A172 (cell line): ENCODE measurements at places on chromosomes 7 and 10. TPM values are rescaled to one million over a fixed set of nuclear protein-coding genes. Genes with fewer than 3 reads are reported as not detected.

DNA sequence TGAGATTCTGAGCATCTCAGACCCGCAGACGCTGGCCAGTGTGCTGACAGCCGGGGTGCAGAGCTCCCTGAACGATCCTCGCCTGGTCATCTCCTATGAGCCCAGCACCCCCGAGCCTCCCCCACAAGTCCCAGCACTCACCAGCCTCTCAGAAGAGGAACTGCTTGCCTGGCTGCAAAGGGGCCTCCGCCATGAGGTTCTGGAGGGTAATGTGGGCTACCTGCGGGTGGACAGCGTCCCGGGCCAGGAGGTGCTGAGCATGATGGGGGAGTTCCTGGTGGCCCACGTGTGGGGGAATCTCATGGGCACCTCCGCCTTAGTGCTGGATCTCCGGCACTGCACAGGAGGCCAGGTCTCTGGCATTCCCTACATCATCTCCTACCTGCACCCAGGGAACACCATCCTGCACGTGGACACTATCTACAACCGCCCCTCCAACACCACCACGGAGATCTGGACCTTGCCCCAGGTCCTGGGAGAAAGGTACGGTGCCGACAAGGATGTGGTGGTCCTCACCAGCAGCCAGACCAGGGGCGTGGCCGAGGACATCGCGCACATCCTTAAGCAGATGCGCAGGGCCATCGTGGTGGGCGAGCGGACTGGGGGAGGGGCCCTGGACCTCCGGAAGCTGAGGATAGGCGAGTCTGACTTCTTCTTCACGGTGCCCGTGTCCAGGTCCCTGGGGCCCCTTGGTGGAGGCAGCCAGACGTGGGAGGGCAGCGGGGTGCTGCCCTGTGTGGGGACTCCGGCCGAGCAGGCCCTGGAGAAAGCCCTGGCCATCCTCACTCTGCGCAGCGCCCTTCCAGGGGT, 703 bp downstream of the RBP3 start:
- DNase-seq, result no peak

DNA sequence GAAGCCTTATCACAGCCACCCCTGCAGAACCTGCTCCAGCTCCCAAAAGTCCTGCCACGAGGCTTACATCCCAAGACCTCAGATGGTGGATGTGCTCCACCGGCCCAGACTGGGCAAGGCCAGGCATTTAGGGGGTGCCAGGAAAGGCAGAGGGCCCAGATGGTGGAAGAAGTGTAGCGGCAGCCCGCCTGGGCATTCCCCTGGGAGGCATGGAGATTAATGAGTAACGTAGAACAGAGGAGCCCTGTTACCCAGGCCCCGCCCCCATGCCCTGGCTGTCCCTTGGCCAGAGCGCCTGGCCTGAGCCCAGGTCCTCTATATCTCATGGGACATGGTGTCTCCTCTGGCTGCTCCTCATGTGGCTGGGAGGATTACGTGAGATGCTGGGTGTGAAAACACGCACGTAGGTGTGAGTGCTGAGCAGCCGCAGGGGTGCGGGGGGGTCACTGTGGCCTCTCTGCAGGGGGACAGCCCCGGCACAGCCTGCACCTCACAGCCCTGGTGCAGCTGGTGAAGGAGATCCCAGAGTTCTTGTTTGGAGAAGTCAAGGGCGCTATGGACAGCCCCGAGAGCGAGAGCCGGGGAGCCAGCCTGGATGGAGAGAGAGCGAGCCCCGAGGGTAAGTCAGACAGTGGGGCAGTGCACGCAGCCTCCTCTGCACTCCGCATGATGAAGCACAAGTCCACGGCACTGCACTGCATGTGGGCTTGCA, 52.9 kb downstream of the ZNF467 start:
- no peak for DNase-seq

DNA sequence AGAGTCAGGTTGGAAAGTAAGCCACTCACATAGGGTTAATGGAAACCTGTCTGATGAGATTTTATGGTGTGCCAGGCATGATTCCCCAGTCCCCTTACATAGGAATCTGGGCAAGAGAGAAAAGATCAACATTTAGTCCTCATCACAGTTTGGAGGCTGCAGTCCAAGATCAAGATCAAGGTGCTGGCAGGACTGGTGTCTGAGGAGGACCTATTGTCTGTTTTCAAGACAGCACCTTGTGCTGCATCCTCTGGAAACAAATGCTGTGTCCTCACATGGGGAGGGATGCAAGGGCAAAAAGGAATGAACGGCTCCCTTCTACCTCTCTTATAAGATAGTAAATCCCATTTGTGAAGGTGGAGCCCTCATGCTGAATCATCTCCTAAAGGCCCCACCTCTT, 244.8 kb upstream of the GALNT17 start:
- DNase-seq, result no peak

DNA sequence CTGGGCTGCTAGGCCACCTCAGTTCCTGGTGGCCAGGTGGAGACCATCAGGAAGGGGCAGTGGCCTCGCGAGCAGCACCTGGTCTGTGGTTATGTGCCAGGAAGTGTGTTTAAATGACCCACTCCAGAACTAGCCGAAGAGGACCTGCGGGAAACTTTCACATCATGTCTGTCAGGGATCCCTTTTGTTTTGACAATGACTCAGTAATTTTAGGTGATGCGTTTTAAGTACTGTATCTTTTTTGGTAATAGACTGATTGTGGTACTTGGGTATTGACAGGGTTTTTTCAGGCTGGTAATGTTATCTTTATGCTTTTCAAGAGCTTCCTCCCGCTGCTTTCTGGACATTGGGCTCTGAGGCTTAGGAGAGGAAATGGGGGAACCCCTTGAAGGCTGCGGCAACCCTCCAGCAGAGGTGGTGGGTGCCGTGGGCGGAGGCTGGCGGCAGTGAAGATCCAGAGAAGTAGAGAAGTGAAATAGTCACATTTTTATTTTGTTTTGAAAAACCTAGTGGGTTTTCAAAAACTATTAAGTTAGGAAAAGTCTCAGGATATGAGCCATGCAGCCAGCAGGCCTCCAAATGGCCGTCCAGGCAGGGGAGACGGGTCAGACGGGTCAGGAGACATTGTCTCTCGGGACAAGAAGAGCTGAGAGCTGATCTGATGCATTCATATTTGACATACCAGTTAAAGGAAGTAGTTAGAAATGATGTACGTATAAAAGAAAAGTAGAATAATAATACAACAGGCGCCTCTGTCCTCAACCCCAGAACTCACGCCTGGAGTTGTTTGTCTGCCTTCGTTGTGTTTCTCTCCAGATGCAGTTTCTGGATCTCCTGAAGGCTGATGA, 27.7 kb downstream of the PPP2R2D start:
- peak; percentile 6 for DNase-seq

GRCh38 chr7:100753750-100754149, 20.4 kb downstream of the ZAN start:
- DNase-seq, result no peak

GRCh38 chr7:53965716-53966115, 576.5 kb upstream of the VSTM2A start:
- no peak for DNase-seq

- DNase-seq, result no peak
Measured at GRCh38 chr10:60395711-60396110, 6.0 kb upstream of the ANK3 start.

- peak; percentile 37 for DNase-seq
Measured at GRCh38 chr7:69932034-69932628, 333.9 kb downstream of the AUTS2 start.

DNA sequence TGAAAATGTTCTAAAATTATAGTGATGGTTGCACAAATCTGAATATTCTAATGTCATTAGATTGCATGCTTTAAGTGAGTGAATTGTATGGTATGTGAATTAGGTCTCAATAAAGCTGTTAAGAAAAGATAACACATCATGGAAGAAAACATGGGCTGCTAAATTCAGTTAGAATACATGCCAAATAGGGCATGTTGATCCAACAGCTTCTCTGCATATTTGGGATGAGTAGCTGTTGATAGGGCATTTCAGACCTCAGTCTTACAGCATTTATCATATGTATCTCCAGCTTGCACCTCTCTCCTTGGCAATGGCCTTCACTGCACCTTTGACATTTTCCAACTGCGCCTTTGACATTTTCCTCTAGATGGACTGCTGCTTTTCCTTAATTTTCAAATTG, 13.2 kb downstream of the CREB5 start:
- DNase-seq, result no peak

- DNase-seq, result no peak
Measured at GRCh38 chr10:11698691-11699549, 43.3 kb upstream of the ECHDC3 start.

- no peak for DNase-seq
Measured at GRCh38 chr7:2149672-2150444, 82.9 kb downstream of the MAD1L1 start.

DNA sequence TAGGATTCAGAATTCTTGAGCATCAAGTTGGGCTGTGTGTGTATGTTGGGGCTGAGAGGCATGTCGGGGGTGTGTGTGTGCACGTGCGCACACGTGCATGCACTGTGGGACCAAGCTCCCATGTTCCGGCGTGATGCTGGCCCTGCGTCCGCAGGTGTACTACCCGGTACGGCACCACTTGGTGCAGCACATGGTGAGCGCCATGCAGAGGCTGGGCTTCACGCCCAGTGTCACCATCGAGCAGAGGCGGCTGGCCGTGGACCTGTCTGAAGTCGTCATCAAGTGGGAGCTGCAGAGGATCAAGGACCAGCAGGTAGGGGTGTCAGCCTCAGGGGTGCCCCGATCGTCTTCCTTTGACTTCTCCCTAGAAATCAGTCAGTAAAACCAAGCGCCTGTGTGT, 77.7 kb downstream of the TRRAP start:
- DNase-seq, result no peak

DNA sequence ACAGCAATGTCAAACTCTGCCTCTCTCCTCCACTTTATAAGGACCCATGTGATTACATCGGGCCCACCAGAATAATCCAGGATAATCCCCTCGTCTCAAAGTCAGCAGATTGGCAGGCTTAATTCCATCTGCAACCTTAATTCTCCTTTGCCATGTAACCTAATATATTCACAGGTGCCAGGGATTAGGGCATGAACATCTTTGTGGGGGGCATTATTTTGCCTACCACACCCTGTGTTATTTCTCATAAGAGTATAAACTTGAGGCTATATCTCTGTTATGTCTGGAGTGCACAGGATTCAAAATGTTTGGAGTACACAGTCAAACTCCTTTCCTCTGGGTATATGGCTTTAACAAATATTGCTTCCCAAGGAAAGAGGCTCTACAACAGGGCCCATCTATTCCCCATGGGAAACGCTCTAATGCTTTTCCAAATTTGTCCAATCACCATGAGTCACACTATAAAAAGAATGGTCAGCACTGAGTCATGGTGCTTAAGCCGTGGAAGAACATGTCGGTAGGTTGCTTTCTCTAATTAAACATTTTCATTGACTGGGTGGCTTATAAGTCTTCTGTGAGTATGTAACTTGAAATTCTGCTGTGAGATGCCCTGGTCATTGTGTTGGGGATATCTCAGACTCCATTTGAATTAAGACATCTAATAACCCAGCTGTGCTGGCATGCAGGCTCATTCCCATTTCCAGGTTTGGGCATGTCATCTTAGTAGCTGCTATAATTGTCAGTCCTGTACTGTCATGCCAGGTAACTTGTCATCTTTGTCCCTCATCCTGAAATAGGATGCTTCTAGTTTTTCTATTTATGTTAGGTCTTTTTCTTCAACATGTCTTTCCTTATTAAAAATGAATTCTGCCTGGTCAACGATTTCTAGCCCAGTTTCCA, 11.5 kb upstream of the AKR1B10 start:
- peak; percentile 92 for DNase-seq

- peak; percentile 76 for DNase-seq
Measured at GRCh38 chr10:29757551-29758297, 123.0 kb upstream of the SVIL start.

DNA sequence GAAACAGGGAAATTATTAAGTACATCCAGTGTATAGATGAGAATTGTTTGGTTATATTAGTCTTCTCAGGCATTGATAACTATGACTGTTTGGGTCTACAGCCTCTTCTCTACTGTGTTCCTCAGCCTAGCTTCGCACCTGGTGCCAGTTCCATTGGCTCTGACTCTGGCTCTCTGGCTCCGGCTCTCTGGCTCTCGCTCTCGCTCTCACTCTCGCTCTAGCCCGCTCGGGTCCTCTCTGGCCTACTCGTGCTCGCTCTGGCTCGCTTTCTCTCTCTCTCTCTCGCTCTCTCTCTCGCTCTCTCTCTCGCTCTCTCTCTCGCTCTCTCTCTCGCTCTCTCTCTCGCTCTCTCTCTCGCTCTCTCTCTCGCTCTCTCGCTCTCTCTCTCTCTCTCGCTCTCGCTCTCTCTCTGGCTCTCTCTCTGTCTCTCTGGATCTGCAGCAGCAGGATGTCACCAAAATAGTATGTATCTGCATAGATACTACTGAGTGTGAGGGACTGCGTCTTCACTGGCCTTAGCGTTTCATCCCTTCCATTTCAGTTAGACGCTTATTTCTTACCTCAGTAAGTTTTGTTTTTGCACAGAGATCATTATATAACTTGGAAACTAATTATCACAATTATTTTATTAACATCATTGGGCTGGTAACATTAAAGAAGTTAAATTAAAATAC, 6.5 kb upstream of the SSBP1 start:
- DNase-seq, result no peak

DNA sequence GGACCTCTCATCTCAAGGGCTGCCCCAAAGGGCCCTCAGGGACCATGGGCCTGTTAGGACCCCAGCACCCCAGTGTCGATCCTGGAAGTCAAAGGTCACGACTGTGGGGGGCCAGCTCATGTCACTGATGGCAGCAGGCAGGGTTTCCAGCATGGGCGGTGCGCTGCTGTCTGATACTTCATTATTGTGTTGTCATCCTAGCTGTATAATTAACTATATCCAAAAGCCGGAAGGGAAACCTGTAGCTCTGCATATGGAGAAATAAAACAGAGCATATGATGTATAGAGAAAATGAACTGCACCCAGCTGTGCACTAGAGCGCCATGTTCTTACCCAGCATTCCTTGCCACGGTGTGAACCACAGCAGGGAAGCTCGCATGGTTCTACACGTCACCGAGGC, 196.3 kb downstream of the EBF3 start:
- no peak for DNase-seq

DNA sequence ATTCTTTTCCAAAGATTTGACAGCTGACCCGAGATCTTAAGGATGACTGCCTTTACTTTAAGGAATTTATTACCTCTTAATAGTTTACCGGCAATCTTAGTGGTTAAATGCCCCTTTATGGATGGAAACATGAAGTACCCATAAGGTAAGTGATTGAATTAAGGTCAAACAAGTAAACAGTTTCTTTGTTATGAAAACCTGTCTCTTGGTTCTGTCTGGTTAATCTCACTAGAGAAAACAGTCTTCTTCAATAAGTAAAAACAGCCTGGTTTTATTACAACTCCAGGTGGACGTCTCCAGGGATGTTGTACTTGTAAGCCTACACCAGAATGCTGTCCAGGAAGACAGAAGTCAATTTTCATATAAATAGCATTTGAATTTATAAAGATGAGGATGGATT, 161.8 kb upstream of the MTPN start:
- DNase-seq, result no peak

DNA sequence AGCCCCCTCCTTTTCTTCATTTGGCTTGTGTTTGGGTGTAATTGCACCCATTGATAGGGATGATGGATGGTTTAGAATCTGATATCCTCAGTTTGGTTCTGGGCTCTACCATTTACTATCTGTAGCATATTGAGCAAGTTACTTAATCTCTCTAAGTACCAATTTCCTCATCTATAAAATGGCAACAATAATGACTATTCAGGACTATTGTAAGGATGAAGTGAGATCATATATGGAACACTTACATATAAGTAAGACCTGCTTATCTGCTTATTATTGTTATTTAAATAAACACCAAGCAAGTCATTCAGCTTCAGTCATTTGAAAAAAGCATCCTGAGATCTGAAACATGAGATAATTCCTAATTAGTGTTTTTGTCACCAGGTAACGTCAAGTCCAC, 127.0 kb downstream of the SEC23IP start:
- no peak for DNase-seq

Gene CDK5
- 57.0 and 58.7 TPM in 2 replicates for total RNA-seq

Gene PNLIPRP3
- 0.22 TPM in 1 of 2 replicates, not detected in the other for total RNA-seq

Gene AQP1
- 25.1 and 25.9 TPM in 2 replicates for total RNA-seq

Gene C7orf57
- 0.62 and 1.6 TPM in 2 replicates for total RNA-seq

Gene CREB5
- total RNA-seq, result 1.4 and 3.2 TPM in 2 replicates

Gene CYP2C19
- not detected in 2 replicates for total RNA-seq
